CD4-positive, alpha-beta T cell treated with Interleukin-15 for 4 hours (primary cell): ENCODE measurements at places on chromosomes 11 and 22.

DNA sequence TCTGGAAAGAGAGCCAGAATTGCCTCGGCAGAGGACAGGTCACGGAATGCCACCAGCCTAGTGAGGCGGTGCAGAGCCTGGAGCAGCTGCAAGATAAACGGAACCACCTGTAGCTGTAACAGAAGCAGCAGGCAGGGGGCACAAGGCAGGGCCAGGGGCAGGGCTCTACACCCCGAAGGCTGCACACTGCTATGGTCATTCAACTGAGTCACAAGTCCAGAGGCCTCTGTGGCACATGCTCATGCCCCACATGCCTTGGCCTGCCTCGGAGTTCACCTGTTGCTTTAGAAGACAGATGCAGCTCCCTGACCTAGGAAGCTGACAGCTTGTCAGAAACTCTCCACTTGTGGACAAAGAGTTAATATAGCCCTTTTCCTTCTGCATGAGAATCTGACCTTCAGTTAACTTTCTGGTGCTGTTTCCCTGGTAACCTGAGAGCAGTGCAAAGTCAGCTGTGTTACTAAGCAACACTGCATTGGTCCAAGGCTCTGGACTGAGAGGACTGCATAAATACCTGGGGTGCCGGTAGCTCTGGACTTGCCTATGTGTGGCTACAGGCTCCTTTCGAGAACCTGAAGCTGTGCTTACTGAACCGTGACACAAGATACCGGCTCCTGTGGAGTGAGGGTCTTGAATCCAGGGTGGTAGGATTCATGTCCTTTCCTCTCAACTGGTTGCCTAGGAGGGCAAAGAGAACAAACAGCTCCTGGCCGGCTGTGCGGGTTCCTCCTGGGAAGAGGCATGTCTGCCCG, 10.5 kb downstream of the COMMD9 start:
- no peak for DNase-seq

- no peak for DNase-seq
These were observed 48.8 kb downstream of the ENDOD1 start for GRCh38 chr11:95138448-95138847.

DNA sequence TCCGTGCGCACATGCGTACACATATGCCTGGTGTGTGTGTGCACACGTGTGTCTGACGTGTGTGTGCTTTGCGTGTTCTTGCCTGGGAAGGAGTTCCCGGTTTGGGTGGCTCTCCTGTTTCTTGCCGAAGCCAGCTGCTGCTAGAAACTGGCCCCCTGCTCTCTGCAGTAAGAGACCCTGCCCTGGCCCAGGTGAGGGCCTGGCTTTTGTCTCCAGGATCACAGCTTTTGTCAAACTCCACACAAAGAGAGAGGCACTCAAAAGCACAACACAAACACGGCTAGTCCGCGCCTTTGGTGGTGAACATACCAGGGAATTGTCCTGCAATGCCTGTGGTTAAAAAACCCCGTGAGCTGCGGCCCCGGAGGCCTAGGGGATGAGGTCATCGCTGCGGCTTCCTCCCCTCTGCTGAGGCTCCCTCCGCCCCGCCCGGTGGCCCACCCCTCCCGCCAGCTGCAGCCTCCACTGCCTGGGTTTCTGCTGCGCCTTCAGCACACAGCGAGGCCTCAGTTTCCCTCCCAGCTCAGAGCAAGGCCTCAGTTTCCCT, 88.9 kb downstream of the KCNQ1 start:
- DNase-seq: no peak

- DNase-seq: no peak
These were observed 35.9 kb downstream of the MUC6 start for GRCh38 chr11:1000357-1001278.

DNA sequence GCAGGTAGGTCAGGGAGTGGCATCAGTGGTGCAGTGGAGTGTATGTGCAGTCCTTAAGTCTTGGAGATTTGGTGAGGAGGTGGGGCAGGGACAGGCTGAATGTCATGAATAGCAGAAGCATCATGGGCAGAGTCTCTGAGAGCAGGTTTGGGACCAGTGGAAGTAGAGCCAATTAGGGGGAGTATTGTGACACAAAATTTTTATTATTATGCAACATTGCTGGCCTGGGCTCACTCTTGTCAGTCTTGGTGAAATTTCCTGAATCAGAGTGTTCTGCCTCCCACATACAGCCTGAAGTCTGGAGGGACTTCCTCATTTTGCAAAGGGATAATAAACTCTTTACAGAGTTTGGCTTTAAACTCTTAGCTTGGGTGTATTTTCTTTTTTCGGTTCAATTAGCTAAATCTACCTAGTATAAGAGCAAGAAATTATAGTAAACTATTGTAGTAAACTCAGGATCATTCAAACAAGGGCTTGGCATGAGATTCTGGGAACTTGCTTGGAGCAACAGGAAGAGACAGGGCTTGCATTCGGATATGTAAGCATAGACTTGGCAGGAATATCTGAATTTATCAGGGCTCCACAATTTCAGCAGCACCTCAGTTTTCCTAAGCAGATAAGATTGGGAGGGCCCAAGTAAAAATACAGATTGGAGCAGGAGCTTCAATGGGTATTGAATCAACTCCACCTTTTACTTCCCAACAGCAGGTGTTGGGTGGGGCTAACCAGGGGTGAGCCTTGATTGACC, 67.7 kb downstream of the FDX1 start:
- DNase-seq: no peak

DNA sequence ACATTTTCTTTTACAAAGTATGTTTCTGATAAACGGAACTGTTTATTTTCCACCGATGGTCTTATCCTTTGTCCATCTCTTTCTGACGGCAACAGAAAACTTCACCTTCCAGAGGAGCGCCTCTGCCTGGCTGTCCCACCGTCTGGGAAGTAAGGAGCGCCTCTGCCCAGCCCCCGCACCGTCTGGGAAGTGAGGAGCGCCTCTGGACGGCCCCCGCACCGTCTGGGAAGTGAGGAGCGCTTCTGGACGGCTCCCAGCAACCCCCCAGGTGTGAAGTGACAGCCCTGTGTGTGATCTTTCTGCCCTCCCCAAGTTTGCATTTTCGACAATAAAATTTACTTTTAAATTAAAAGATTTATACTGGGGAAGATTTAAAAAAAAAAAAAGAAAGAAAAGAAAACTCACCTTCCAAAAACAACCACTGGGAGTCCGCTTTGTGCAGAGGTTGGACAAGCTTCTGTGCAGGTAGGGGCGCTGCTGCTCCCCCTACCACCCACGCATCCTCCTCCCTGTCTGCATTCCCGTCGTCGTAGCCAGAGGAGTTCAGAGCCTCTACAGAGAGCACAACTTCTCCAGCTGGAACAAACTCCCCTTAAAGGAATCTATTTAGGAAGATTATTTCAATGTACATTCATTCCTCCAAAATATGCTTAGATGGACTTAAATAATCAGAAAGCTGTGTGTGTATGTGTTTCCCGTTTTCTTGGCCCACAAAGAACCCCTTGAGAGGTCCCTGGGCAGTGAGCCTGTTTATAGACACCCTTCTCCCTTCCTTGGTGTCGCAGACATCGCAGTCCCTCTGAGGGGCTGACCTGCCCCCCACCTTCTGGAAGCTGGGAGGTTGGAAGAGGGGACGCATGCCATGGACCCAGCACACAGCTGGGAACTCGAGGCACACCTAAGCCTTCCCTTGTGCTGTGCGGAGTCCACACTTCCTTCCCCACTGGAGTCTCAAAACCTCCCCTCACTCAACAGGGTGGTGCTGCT, 849 bp upstream of the APOBEC3B start:
- DNase-seq: no peak

- DNase-seq: no peak
These were observed 2.8 kb downstream of the PISD start for GRCh38 chr22:31659246-31659645.

GRCh38 chr11:101574886-101575285, 8.9 kb downstream of the TRPC6 start:
- no peak for DNase-seq
